ENCODE measurements at places on chromosomes 6 and 20.
A peak's percentile ranks its signal among the peaks of the same experiment; 100 is the strongest.

DNA sequence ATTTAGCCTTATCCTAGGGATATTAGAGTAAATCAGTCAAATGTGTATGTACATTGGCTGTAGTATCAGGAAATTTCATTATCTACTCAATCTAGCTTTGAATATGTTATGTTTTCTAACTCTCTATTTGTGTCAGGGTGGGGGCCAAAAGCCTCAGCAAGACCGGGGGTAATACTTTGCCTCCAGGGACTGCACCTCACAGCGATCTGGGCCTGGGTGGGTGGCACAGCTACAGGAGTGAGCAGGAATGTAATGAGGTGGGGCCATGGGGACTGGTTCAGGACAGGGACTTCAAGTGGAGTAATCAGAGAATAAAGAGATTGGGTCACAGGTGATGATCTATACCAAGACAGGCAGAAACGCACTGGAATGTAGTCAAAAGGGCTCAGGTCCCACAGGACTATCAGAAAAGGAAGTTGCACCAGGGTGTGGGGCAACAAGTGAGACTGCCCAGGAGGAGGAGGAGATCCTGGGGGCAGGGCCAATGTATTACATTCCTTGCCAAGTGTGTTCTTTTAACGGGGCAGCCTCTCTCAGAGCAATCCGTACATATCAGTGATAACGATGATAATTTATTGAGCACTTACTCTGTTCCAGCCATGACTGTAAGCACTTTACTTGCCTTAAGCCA lies 54.0 kb downstream of the PIGU start:
- DNase-seq: peak; percentile 23

- DNase-seq: no peak
Observed at GRCh38 chr6:99297006-99297405, 52.5 kb downstream of the FAXC start.

GRCh38 chr6:158122048-158122447 lies 46.0 kb downstream of the SERAC1 start:
- DNase-seq: no peak

- no peak for DNase-seq
Observed at GRCh38 chr6:46808806-46809205, 15.6 kb downstream of the MEP1A start.

- no peak for DNase-seq
Observed at GRCh38 chr6:140003217-140003616, 628.8 kb upstream of the CITED2 start.

- no peak for DNase-seq
Observed at GRCh38 chr6:117600008-117600743, 2.1 kb downstream of the GOPC start.

All from CD4-positive, alpha-beta T cell treated with Interleukin-15 for 1 hour (primary cell).